Breast epithelium (tissue), 4 donors: ENCODE measurements at places on chromosomes 13 and 19.

GRCh38 chr13:113446488-113446854 lies 6.8 kb downstream of the ADPRHL1 start:
- DNase-seq = no peak

GRCh38 chr13:93794197-93794885 lies 567.7 kb downstream of the GPC6 start:
- DNase-seq = no peak

- no peak for DNase-seq
Observed at GRCh38 chr19:19171821-19172532, 1.9 kb upstream of the MEF2B start.

GRCh38 chr19:34381399-34382251 lies 16.6 kb downstream of the GPI start:
- no peak for DNase-seq

DNA sequence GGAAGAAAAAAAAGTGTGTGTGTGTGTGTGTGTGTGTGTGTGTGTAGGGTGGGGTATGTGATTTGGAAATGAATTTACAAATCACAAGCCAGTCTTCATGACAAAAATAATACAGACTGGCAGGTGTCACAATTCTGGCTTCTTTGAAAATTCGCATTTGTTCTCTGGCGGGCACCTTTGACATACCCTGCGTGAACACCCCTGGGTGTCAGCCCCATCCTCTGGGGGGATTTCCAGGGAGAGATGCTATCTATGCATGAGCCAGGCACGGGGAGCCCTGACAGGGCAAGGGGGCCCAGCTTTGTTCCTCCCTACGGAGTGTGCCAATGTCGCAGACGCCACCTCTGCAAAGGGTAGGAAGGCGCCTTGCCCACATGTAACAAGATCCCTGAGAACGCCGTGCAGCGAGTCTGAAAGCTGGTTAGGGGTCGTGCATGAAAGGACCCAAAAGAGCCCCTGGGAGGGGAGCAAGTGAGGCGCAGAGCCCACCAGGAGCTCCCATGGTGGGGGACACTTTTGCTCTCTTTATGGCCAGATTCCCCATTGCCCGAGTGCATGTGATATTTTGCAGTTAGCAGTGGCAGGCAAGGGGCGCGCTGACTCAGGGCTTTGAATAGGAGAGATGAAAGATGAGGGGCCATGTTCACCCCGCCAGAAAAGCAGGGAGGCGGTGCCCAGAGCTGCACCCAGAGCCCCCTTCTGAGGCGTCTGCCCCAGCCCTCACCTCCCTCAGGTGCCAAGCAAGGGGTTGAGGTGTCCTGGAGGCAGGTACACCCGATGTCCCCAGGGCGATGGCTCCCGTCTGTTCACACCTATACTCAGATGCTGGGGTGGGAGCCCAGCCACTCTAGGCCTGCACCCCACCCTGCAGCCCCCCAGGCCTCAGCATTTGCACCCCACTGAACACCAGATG lies 45.3 kb downstream of the KLF2 start:
- DNase-seq = no peak

DNA sequence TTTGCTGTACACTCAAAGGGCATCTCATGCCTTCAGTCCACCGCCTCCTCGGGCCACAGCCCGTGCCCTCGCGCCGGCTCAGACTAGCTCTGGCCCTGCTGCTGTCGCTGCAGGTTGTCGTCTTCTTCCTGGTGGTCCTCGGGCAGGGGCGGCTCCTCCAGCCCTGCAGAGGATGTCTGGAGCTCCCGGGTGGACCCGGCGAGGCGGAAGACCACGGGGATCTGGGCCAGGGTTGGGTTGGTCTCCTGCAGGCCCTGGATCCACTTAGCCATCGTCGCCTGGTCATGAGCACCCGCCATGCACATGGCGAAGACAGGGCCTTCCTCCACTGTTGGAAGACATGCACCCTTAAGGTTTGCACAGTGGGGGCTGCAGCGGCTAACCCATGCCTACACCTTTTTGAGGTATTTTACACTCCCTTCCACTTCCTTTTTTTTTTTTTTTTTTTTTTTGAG lies 489 bp upstream of the ZNF653 start:
- DNase-seq = no peak

GRCh38 chr19:30411714-30412113 lies 39.5 kb downstream of the ZNF536 start:
- no peak for DNase-seq

- DNase-seq = no peak
Observed at GRCh38 chr13:107650081-107650701, 565.1 kb downstream of the LIG4 start.
